Frontal cortex (tissue), 4 donors: ENCODE measurements at places on chromosomes 6 and 20.
A peak's percentile ranks its signal among the peaks of the same experiment; 100 is the strongest.

DNA sequence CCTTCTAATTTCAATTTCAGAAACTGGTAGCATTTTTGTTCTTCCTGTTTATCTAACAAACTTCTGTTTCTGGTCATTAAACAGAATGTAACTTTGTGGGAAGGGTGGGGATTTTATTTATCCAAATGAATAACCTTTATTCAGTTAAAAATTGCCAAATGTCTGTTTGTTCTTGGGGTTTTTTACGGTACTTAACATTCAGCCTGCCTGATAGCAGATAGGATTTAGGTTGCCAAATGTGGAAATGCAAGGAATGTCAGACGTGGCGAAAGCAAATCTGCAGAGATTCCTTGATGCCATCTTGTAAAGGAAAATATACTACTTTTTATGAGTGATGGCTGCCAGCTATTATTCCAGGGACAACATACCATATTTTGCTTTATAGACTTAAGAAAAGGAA lies 95.7 kb downstream of the LYRM2 start:
- no peak for DNase-seq

GRCh38 chr6:168988801-168989200 lies 264.8 kb downstream of the THBS2 start:
- DNase-seq = no peak

DNA sequence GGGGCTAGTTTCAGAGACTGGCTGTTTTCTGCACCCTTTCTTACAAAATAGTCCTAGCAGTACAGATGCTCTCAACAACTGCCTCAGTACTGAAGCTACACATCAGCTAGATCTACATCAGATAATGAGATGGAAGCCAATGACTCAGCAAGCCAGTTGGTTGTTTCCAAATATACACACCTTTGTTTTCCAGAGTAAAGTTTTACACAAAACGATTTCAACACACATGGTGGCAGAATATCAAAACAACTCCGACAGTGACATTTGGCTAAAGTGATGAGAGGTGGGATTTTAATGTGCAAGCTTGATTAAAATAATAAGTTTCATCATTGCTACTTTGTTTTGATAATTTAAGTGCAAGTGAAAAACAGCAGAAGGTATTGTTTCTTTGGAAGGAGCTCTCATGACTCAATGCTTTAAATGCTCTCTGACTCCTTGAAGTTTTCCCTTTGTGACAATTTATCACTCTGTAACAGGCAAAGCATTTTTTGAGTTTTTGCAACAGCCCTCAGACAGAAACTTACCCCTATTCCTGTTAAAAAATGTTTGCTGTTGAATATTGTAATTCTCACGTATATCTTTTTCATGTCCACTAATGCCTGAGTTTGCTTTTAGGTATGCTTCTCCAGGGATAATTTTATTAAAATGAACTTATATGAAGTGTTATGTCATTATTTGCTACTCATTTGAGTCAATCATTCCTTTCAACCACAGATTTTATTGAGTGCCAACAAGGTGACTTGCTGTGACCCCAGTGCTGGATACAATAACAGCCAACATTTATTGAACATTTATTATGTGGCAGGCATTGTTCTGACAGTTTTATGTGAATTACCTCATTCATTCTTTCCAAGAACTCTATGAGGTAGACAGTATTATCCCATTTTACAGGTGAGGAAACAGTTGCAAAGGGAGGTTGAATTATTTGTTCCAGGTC lies 882.0 kb downstream of the TFAP2A start:
- no peak for DNase-seq

GRCh38 chr6:108955329-108955949 lies 107.2 kb downstream of the ARMC2 start:
- no peak for DNase-seq

DNA sequence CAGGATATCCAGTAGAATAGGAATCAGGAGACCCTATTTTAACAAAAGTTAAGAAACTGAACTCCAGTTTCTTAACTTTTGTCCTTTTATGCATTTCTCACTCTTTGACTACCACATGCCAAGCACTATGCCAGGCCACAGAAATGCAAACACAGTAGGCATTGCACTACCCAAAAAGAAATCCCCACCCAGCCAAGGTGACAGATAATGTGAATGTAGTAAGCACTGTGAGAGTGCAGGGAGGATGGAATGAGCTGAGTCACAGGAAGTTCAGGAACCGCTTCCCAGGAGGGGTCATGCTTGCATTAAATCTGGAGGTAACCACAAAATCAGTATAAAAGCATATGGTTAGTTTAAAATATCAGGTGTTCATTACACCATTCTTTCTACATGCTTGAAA lies 20.1 kb upstream of the FAM83C start:
- DNase-seq = no peak

DNA sequence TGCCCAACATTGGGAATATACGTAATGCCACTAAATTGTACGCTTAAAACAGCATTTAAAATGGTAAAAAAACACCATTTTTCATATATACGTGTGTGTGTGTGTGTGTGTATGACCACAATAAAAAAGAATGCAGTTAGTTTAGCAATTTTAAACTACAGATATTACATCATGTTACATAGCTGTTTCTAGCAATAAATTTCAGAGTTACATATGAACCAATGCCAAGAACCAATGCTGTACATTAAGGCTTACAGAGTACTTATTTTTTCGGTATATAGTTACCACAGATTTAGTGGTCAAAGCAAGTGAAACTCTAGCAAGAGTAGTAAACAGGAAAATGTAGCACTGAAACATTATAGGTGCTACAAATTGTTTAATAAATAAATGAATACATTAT lies 119.3 kb downstream of the PDE10A start:
- DNase-seq = no peak

DNA sequence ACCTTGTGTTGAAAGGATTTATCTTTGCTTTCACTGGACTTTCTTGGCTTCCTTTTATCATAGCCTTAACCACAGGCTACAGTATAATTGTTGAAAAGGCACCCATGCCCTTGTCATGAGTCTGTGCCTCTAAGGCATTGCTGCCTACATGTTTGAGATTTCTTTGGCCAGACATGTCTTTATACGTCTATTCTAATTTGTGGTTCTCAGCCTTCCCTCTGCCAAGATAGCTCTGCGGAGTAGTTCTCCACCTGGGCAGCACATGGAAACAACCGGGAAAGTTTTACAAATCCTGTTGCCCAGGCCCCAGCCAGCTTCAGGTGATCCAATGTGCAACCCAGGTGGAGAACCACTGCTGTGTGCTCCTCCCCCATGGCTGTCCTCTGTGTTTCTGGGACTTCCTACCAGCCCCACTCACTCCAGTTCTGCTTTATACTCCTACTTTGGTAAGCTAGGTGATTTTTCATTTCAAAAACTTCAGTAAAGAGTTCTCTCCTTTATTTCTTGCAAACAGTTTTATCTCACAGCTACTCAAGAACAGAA lies 159.6 kb upstream of the MYLIP start:
- DNase-seq = no peak

- DNase-seq = no peak
Observed at GRCh38 chr20:56793916-56794315, 164.8 kb downstream of the TFAP2C start.

- DNase-seq = no peak
Observed at GRCh38 chr6:145705561-145705960, 29.8 kb downstream of the EPM2A start.

DNA sequence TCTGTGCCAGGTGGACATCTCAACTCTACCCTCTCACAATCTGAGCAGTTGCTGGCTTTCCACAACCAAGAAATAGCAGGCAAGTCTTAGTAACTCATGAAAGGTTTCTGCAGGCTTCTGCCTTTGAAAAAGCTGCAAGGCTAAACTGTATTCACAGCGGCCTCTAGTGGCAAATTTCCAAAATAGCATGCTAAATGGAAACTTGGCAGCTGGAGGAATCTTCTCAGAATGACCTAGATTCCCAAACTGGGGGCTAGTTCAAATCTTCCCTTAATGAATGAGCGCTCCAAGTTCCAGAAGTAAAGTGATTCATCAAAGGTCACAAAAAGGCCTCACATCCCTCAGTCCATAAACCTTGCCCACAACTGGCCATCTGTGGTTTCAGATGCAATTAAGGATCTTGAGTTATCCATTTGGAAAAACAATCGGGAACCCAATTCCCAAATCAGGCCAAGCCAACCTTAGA lies 11.9 kb upstream of the CPNE5 start:
- peak; percentile 71 for DNase-seq

GRCh38 chr20:24388828-24389380 lies 80.5 kb upstream of the SYNDIG1 start:
- no peak for DNase-seq

DNA sequence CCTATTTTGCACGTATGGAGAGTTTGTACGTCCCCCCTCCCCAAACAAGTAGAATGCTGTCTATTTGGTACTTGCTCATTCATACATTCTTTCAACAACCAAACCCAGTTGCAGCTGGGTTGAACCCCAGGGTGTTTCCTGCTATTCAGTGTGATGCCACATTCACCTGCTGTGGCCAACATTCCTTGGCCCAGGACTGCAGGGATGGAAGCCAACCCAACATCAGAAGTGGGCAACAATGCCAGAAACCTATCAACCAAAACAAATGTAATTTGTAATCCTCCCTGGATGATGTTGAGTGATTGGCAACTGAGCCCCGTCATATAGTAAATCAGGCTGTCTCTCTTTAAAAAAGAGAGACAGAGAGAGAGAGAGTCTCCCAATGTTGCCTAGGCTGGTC lies 8.9 kb downstream of the NT5E start:
- DNase-seq = no peak

- no peak for DNase-seq
Observed at GRCh38 chr20:10539818-10540553, 104.9 kb downstream of the SLX4IP start.

DNA sequence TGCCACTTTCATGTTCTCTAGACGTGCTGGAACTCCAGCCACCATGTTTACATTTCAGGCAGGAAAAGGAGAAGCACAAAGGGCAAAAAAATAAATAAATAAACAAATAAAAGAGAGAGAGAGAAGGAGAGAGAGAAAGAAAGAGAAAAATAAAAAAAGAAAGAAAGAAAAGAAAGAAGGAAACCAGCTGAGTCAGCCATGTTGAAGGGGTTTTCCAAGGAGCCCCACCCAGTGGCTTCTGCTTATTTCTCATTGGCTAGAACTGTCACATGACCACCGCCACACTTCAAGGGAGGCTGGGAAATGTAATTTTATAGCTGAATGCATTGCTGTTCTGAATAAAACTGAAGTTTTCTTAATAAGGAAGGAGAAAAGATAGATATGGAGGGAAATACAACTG lies 71.1 kb downstream of the BFSP1 start:
- no peak for DNase-seq

- DNase-seq = no peak
Observed at GRCh38 chr6:96213784-96214183, 198.0 kb downstream of the FUT9 start.

- no peak for DNase-seq
Observed at GRCh38 chr6:132234356-132234755, 166.9 kb downstream of the MOXD1 start.

DNA sequence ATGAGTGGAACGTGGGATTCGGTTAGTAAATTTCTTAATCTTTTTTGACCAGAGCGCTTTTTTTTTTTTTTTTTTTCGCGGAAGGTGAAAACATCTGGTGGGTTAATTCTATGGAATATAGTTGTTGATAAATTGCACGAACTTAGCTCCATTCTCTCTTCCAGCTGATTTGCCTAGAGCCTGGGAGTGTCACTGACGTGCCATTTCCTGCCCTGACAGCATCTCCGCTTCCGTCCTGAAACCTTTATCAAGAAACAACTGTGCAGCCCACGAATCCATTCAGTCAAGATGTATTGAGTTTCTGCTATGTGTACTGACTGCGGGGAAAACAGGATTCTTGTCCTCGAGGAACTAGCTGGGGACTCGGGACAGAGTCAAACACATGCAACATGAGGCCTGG lies 59.5 kb upstream of the TGM3 start:
- no peak for DNase-seq

DNA sequence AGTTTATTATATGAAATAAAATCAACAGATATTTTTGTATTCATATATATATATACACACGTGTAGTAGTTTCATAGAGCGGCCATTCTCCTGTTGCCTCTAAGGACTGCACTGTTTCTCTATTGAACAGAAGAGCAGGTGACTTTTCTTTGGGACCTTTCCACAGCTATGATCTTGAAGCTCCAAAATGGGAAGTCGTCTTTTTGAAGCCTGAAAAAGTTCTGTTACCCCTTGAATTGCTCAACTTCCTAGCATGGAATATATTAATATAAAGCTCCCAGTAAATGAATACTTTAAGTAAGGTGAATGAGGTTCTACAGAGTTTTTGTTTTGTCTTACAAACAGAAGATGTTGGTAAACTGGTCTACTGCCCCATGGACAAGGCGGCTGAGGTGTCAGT lies 42.2 kb upstream of the ADTRP start:
- no peak for DNase-seq

DNA sequence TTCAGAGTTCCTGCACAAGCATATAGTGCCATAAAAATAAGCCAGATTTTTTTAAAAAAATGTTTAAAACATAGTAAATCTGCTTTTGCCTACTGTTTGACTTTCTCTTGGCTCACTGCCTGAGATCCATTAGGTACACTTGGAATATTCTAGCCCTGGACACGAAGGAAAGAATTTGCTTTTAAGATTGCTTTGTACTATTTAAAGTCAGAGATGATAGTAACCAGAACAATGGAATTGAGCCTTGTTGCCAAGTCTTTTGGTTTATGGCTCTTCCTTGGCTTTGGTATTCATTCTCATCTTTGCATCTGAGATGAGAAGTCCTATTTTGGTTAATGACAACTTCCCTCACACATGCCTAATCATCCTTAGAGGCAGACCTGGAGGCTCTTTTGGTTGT lies 32.4 kb downstream of the CNR1 start:
- DNase-seq = no peak
